ENCODE measurements at places on chromosomes 5 and 9.

DNA sequence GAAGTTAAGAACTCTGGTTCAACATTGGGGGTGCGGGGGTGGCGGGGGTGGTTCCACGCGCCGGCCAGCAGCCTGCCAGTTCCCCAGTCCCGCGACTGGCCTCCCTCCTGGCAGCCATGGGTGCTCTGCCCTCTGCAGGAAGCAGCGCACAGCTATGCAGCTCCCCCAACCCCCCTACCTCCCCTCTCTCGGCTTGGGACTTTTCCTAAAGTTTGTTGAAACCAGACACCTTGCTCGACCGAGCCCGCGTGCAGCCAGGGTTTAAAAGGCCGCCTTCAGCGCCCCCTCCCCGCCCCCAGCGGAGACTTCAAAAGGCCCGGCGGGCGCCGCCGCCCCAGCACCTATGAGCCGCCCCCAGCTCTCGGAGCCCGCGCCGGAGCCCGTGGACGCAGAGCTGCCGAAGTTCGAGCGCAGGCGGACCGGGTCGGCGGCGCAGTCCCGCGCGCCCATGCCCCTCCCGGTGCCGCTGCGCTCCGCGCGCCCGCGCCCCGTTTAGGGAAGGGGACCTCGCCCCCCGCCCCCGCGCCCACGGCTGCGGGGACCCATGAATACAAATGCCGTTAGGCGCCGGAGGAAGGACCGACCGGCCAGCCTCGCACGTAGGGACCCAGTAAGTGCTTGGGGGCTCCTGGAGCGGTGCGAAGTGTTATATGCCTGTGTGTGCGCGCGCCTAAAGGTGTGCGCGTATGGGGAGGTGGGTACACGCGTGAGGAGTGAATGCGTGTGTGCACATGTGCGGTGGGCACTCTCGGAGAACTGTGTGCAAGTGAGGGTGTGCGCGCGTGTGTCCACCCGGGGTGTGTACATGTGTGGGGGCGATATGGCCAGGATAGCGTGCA, 1.4 kb upstream of the COL27A1 start:
- no peak for DNase-seq

DNA sequence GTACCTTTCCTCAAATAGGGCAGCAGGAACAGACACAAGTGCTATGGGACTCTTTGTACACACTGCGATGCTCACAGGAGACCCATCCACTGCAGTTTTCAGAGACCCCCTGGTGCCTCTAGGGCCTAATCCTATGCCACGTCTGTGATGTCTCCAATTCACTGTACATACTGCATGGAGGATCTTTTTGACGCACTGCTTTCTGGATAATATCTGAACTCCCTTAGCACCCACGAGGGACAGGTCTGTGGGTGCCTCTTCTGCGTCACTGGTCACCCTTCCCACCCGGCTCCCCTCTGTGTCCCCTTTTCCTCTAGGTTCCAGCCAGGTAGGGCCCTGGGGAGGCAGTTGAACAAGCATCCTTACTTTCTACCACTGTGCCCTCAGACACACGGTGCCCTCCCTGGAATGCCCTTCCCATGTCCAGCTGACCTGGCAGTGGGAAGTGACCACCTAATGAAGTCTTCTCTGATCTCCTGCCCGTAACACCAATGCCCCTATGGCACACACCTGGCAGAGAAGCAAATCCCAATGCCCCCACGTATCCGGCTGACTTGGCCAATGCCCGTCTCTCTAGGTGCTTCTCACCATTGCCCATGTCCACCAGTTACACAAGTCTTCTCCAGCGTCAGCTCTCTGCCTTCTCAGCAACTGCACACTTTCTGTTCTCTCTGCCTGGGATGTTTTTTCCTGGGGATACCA, 41.5 kb downstream of the FOXI1 start:
- no peak for DNase-seq

DNA sequence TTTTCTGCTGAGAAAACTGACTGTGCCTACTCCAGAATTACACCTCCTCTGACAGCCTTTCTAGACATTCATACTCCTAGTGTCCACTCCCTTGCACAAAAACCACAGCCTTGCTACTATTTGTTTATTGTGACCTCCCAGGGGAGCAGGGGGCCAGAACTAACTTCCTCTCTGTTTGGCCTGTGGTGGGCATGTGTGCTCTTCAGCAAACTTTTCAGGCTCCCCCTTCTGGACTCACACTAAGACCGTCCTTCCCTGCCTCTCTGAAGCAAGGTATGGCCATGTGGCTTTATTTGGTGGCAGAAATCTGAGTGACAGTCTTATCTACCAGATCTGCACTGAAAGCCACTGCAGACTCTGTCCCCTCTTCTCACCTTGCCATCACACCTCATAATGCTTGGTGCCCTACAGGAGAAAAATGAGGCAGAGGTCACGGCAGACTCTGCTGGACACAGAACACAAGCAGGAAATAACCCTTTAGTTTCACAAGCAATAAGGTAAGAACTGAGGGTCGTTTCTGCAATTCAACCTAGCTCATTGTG, 28.2 kb downstream of the LIFR start:
- DNase-seq = no peak

DNA sequence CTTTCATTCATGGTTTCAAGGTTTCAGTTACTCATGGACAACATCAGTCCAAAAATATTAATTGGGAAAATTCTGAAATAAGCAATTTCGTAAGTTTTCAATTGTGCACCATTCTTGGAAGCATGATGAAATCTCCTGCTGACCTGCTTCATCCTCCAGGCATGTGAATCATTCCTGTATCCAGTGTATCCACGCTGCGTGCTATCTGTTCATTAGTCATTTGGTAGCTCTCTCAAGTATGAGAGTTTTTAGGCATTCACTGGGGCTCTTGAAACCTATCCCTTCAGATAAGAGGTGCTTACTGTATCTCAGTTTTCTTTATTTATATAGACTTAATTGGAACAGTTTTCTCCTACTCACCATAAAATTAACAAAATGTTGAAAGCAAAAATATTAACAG, 293.0 kb downstream of the CDH12 start:
- no peak for DNase-seq

DNA sequence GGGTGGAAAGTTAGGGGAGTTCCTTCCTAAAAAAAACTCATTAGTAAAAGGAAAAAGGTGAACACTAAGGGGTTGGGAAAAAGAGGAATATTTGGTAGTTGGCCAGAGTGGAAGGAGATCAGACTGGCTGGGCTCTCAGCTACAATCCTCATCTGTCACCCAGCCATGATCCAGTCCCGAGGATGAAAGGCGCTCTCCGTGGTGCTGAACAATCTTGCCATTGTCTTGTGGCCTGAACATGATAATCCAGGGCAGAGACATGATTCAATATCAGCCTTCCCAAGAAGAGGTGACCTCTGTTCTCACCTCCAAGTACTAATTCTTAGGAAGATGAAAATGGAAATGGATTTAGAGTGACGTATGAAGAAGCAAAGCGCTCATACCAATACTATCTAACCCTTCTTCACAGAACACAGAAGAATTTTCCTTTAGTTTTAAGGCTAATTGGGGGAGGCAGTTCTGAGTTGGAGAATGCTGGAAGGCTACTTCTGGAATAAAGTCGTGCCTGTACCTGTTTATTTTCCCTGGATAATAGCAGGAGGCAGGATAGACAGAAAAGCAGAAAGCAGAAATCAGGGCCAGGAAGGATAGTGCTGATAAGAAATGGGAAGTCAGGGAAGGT, 36.6 kb upstream of the MYORG start:
- no peak for DNase-seq

DNA sequence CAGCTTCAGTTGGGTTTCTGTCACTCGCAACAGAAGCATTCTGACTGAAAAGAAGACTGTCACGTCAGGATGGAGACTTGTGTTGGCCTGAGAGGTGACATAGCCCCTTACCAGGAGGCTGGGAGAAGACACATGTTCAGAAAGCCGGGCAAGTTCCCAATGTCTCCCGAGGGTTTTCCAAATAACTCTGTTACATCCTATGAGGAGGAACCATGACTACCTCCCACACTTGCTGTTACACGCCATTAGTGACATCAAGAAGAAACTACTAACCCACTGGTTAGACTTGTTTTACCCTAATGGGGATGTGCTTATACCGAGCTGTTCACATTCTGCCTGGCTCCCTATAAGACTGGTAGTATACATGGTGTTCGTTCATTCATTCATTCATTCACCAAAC, 33.3 kb downstream of the SH3PXD2B start:
- no peak for DNase-seq

DNA sequence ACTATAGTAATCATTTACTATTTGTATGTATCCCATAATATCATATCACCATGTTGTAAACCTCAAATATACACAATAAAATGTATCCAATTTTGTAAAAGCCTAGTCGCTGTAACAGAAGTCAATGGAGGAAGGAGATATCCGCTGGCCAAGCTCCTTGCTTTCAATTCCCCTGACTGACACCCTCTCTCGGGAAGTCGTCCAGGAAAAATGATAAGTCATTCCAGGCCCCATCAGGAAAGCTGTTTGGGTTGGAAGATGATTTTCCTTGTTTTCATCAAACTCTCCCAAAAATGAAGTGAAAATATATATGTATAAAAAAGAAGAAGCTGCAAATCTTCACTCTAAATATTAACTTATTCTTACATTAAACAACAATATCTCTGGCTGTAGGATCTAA, 52.2 kb upstream of the GABRB2 start:
- no peak for DNase-seq

DNA sequence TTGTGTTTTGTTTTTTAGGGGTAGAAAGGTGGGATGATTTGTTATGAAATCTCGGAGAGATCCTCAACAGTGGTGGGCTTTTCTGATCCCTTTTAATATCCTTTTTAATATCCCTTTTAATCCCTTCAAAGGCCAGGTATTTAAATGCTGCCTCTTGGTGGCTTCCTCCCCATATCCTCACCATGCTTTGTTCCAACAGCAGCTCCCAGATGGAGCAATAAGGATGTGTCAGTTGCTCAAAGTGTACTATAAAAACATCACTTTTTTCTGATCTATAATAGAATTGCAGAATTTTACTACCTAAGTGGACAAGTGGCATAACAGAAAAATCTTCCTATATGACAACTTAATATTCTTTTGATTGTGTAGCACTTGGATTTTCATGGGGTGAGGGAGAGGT, 160.1 kb downstream of the GNAQ start:
- no peak for DNase-seq

GRCh38 chr9:99134893-99135341, 30.0 kb downstream of the TGFBR1 start:
- no peak for DNase-seq

- no peak for DNase-seq
These were observed 193.7 kb downstream of the ENC1 start for GRCh38 chr5:74446725-74447241.

- DNase-seq = no peak
These were observed 267.2 kb downstream of the RAB3C start for GRCh38 chr5:58849921-58850667.

DNA sequence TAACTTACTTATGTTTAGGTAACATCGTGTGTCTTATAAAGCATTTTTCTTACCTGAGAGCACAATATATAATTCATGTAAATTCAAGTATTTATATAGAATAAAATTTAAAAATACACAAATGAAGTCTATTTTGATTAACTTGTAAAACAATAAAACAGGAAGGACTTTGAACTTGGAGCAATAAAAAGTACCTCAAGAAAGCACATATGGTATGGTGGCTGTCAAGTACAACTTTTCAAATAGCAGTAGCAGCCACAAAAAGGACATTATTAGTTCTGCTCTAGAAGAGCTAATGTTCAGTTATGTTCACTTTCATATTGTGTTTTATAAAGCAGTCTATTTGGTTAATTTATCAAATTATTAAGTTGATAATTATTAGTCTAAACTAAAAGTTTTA, 31.4 kb downstream of the SLF1 start:
- DNase-seq = no peak

DNA sequence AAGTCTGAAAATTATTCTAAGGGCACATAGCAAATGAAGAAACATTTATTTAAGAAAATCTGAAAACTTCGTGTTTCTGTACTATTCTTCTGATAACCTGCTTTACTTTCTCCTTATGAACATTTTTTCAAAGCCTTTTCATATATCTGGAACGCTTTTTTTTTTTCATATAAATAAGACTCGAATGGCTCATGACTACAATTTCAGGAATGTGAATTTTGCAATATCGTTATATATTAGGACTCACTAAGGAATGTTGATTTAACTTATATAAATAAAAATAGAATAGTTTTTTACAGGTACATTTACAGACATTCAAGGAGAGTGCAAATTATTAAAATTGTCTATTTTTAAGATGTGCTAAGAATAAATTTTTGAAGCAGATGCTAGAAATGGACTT, 42.9 kb downstream of the GPBP1 start:
- DNase-seq = no peak

- no peak for DNase-seq
These were observed 1.4 kb downstream of the SUSD1 start for GRCh38 chr9:112173489-112174221.

DNA sequence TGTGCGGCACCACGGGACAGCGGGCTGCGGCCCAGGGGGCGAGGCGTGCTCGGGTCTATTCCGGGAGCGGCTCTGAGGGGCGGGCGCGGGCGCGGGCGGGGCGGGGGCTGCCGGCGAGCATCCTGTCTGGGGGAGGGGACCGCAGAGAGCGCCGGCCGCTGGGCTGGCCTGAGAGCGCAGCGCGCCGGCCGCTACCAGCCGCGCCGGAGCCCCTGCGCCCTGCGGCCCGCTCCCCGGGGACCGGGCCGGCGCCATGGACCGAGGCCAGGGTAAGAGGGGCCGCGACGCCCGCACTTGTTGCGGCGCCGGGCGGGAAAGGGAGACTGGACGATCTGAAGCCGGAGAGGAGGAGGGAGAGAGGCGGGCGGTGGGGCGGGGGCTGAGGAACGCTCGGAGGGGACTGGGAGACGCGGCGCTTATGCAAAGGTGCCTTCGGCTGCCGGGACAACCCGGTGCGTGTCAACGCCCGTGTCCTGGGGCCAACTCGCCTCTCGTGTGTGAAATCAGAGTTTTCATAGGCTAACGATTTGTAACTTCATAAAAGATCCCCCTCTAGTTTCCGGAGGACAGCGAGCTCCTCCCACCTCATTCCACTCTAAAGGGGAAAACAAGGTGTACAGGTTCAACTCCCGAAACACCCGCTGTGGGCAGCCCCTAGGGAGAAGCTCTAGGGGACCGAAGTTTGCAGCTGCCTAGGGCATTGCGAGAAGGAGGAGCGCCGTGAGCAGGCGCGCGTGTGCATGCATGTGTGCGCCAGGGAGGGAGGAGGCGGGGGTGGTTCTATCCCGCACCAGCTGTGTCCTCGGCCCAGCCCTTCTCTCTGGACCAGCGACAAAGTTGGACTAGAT, at the start of gene AFAP1L1:
Gene AFAP1L1 (plus strand): TSS at position 144 of the 848 bp plus-strand sequence. CDS start 110 bp downstream, at position 254.
- no peak for DNase-seq

DNA sequence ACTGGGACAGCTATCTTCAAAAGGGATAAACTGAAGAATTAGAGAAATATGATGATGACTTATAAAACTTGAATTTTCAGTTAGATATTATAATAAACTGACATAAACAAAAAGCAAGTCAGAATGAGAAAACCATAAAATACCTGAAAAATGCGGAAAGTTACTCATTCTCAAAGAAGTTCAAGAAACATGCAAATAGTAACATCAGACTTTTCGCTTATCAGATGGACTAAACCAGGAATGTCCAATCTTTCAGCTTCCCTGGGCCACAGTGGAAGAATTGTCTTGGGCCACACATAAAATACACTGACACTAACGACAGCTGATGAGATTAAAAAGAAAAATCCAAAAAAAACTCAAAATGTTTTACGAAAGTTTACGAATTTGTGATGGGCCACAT, 53.9 kb downstream of the DROSHA start:
- DNase-seq = no peak

GRCh38 chr5:17046320-17046719, 110.2 kb upstream of the MYO10 start:
- no peak for DNase-seq

All from GM12892 (cell line).